ENCODE measurements at places on chromosomes 12 and 14.

DNA sequence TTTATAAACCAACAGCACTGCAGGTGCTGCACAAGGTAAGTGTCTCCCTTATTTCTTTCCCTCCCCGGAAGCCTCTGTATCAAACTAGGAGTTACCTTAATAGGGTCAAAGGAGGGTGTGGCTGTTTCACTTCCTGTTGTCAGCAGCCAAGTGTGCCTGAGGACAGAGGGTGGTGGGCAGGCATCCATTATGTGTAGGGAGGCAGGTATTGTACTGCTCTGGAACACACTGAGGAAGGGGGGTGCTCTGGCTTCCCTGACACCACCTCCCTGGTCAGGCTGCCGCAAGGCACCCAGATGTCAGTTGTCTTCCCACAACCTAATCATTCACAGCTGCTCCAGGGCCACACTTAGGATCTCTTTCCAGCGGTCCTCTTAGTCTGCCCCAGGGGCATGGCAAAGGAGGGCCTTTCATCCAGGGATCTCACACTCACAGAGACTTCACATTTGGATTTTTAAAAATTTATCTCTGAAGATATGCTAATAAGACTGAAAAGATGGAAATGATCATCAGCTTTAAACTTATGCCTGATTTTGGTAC lies 132.0 kb upstream of the ARHGAP5 start:
- no peak for DNase-seq

GRCh38 chr12:122029620-122030423 lies 8.1 kb downstream of the BCL7A start:
- no peak for DNase-seq

GRCh38 chr12:108468196-108468968 lies 46.7 kb upstream of the FICD start:
- DNase-seq = no peak

GRCh38 chr12:25712169-25712568 lies 159.1 kb upstream of the LMNTD1 start:
- no peak for DNase-seq

DNA sequence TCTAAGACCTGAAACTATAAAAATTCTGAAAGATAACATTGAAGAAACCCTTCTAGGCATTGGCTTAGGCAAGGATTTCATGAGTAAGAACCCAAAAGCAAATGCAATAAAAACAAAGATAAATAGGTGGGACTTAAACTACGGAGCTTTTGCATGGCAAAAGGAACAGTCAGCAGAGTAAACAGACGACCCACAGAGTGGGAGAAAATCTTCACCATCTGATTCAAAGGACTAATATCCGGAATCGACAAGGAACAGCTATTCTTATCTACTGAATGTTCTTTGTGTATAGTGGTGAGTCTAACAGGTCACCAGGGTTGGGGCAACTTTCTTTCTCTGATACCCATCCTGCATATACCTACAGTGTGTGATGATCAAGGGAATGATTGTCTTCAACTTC lies 198.6 kb downstream of the CCDC91 start:
- DNase-seq = peak; percentile 13
